Suprapubic skin (tissue), 4 donors: ENCODE measurements at places on chromosomes 7 and 10. TPM values are rescaled to one million over a fixed set of nuclear protein-coding genes. Genes with fewer than 3 reads are reported as not detected.

Gene TBXAS1
- total RNA-seq, result 2.4 TPM

Gene SLC25A28
- 37.0 TPM for total RNA-seq

Gene PIP
- total RNA-seq, result 592 TPM

Gene TET1
- 2.1 TPM for total RNA-seq

Gene FKBP6
- not detected for total RNA-seq

Gene KMT2E
- 98.6 TPM for total RNA-seq

Gene CFAP46
- total RNA-seq, result not detected

Gene CABCOCO1
- total RNA-seq, result not detected

Gene LRRC4
- 0.57 TPM for total RNA-seq

Gene STK17A
- 17.1 TPM for total RNA-seq

Gene MYH16
- not detected for total RNA-seq

Gene PGAM1
- total RNA-seq, result 207 TPM

Gene MBL2
- total RNA-seq, result not detected

Gene BICC1
- total RNA-seq, result 3.4 TPM

Gene LRMDA
- 1.9 TPM for total RNA-seq

Gene TMEM139
- total RNA-seq, result 3.3 TPM

Gene PAX4
- total RNA-seq, result not detected

Gene CDH23
- total RNA-seq, result 0.72 TPM

Gene NEUROG3
- total RNA-seq, result not detected

Gene ITGB8
- total RNA-seq, result 30.7 TPM

Gene WNT2
- total RNA-seq, result 0.99 TPM

Gene INA
- total RNA-seq, result not detected

Gene CALHM1
- total RNA-seq, result not detected

Gene CLDN3
- 4.6 TPM for total RNA-seq

Gene ADCY1
- total RNA-seq, result 0.72 TPM

Gene STAMBPL1
- 35.8 TPM for total RNA-seq

Gene TRPV6
- 34.8 TPM for total RNA-seq

Gene BAG3
- 76.3 TPM for total RNA-seq

Gene HECW1
- total RNA-seq, result not detected

Gene SPDYE16
- not detected for total RNA-seq

Gene MYL10
- not detected for total RNA-seq

Gene MBLAC1
- 4.1 TPM for total RNA-seq

Gene SLC39A12
- total RNA-seq, result not detected

Gene PLXNA4
- 5.4 TPM for total RNA-seq

Gene GFRA1
- total RNA-seq, result 29.2 TPM

Gene GAD2
- not detected for total RNA-seq

Gene AGBL3
- 0.49 TPM for total RNA-seq

Gene OR2A1
- not detected for total RNA-seq

Gene IQCE
- 10.1 TPM for total RNA-seq

Gene ZNF503
- 6.6 TPM for total RNA-seq

Gene OR2F2
- not detected for total RNA-seq

Gene CTAGE6
- not detected for total RNA-seq

Gene IFIT1B
- total RNA-seq, result not detected

Gene TECPR1
- total RNA-seq, result 17.5 TPM

Gene RBM20
- 3.4 TPM for total RNA-seq

Gene ICA1
- total RNA-seq, result 34.2 TPM

Gene JAZF1
- total RNA-seq, result 7.2 TPM

Gene KAT6B
- total RNA-seq, result 34.2 TPM

Gene FAM25C
- 28.6 TPM for total RNA-seq

Gene TEX47
- total RNA-seq, result not detected

Gene MACROH2A2
- 17.2 TPM for total RNA-seq
